ENCODE measurements at places on chromosomes 16 and 17. TPM values are rescaled to one million over a fixed set of nuclear protein-coding genes. Genes with fewer than 3 reads are reported as not detected.

The EVPLL gene
- total RNA-seq = 0.23 TPM

The CDRT4 gene
- 5.7 TPM for total RNA-seq

GRCh38 chr17:15261258-15261801 lies 3.8 kb downstream of the PMP22 start:
- DNase-seq = peak; percentile 54

The KRT20 gene
- total RNA-seq = 553 TPM

GRCh38 chr17:49497148-49498028 lies 2.3 kb downstream of the NGFR start:
- DNase-seq = no peak

DNA sequence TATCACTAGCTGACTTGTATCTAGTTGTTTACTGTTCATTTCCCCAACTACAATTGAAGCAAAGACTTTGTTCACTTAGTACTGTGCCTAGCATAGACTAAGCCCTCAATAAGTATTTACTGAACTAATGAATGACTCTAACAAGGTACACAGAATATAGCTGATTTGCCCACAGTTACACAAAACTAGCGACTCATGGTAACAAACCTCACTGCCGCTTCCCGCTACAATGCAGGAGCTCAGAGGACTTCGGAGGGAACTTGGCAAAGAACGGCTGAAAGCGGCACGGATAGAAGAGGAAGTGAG lies 524 bp downstream of the EFTUD2 start:
- no peak for DNase-seq

- DNase-seq = no peak
Observed at GRCh38 chr16:12201216-12201615, 224.7 kb downstream of the SNX29 start.

DNA sequence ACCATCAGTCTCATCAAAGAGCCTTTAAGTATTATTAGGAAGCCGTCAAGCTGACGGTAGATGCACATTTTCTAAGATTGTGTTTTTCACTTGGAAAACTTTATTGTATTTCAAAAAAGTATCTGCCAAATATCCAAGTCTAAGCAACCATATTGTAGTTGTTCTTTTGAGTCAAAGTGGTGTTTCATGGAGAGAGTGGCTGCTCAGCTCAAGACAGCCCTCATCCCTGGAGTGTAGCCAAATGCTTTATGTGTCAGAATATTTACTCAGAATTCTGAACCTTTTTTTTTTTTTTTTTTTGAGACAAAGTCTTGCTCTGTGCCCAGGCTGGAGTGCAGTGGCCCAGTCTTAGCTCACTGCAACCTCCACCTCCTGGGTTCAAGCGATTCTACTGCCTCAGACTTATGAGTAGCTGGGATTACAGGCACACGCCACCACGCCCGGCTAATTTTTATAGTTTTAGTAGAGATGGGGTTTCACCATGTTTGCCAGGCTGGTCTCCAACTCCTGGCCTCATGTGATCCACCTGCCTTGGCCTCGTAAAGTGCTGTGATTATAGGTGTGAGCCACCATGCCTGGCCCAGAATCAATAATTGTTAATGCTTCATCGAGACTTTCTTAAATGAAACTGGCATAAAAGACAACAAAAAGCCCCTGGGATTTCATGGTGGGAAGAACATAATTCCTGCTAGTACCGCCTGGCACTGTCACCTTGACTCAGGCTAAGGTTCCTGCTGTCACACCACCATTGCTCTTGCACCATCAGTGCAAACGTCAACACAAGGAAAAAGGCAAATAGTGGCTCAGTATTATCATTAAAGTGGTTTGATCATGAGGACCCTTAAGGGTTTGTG lies 45.5 kb downstream of the PRKCA start:
- peak; percentile 55 for DNase-seq

- DNase-seq = no peak
Observed at GRCh38 chr17:69166957-69167356, 25.3 kb upstream of the ABCA6 start.

GRCh38 chr17:7413346-7413985 lies 5.8 kb downstream of the NLGN2 start:
- no peak for DNase-seq

DNA sequence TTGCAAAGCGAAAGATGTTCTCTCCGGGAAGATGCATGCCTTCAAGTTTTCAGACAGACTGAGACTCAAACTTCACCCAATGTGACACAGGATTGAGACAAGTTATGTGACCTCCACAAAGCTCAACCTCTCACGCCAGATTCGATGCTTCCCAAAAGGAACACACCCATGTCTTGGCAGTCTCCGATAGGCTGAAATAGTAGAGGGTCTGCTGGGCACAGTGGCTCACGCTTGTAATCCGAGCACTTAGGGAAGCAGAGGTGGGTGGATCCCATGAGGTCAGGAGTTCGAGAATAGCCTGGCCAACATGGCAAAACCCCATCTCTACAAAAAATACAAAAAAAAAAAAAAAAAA lies 22.1 kb downstream of the ZFHX3 start:
- no peak for DNase-seq

The KRTAP2-1 gene
- not detected for total RNA-seq

The PRR15L gene
- total RNA-seq = 243 TPM

The HS3ST3A1 gene
- total RNA-seq = not detected

The KRTAP9-8 gene
- not detected for total RNA-seq

DNA sequence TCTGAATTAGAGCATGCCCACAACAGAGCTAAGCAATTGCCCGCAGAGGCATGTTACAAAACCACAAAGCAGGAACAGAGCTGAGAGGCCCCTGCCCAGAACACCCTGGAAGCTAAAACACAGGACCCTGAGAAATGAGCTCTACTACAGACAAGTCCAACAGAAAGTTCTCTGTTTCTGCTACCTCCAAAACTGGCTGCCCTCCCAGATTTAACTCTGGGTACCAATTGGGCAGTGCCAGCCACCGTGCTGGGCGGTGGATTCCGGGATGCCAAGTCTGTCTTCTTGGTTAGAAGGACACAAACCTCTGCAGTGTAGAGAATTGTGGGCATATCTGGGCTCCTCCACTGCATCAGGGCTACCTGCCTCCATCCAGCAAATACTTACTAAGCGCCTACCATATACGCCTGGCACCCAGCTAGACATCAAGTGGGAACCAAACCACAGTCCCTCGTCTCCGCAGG lies 1.0 kb downstream of the CMTM4 start:
- DNase-seq = no peak

The SP6 gene
- 11.6 TPM for total RNA-seq

GRCh38 chr17:73121506-73121905 lies 29.0 kb upstream of the SLC39A11 start:
- no peak for DNase-seq

The PPY gene
- total RNA-seq = 1.5 TPM

- peak; percentile 79 for DNase-seq
Observed at GRCh38 chr17:79741751-79742588, 11.2 kb downstream of the ENPP7 start.

The PPP1R1B gene
- 356 TPM for total RNA-seq

GRCh38 chr17:72852277-72852938 lies 240.1 kb downstream of the SLC39A11 start:
- no peak for DNase-seq

DNA sequence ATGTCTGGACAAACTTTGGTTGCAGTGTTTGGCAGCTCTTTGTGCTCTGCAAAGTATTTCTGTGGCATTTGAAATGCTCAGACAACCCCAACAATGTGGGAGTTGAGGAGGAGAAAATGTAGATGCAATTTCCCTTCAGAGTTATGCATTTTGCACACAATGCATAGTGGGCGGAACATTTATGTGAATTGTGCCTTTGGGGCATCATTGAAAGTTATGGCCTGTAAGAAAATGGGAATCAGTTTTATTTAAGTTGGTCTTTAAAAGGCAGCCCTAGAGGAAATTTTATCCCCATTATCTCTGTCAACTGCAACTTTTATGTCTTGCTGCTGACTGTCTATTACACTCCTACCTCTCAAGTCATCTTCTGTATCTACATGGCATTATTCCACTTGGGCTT lies 176.2 kb downstream of the MAP2K6 start:
- no peak for DNase-seq

The GPR142 gene
- total RNA-seq = 0.17 TPM

GRCh38 chr17:21044971-21045370 lies 2.2 kb upstream of the USP22 start:
- no peak for DNase-seq

DNA sequence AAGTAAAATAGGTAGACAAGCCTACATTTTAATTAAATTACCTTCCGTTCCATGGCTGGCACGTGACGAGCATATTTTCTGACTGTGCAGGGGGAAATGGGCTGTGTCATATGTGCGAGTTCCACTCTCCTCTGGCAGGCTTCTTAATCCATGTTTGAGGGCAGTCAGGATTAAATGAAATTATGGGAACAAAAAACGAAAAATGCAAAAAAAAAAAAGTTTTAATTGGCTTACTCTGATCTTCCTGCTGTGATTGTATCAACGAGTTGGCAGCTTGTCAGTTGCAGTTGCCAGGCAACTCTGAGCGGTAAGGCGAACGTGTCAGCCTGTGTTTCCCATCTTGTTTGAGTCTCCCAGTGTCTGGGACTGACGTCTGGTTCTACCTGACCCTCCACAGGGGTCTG lies 302.9 kb upstream of the XYLT1 start:
- DNase-seq = no peak

- DNase-seq = peak; percentile 61
Observed at GRCh38 chr17:17778308-17779014, 58.3 kb downstream of the SREBF1 start.

DNA sequence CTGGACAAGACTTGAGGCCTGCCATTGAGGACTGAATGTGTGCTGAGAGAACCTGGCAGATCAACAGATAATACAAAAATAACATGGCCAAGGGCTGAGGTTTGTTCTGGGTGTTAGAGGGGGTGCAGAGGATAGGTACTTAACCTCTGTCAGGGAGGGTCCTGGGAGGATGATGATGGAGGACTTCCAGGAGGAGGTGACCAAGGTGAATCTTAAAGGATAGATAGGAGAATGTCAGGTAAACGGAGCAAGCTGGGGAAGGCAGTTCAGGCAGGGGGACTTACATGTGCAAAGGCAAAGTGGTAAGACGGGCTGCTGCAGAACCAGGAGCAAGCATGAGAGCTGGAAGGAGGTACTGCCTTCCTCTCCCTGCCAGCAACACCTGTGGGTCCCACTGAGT lies 119.8 kb upstream of the PLCG2 start:
- DNase-seq = no peak

The KRT14 gene
- not detected for total RNA-seq

GRCh38 chr17:83103200-83103942 lies 24.0 kb downstream of the METRNL start:
- peak; percentile 78 for DNase-seq

DNA sequence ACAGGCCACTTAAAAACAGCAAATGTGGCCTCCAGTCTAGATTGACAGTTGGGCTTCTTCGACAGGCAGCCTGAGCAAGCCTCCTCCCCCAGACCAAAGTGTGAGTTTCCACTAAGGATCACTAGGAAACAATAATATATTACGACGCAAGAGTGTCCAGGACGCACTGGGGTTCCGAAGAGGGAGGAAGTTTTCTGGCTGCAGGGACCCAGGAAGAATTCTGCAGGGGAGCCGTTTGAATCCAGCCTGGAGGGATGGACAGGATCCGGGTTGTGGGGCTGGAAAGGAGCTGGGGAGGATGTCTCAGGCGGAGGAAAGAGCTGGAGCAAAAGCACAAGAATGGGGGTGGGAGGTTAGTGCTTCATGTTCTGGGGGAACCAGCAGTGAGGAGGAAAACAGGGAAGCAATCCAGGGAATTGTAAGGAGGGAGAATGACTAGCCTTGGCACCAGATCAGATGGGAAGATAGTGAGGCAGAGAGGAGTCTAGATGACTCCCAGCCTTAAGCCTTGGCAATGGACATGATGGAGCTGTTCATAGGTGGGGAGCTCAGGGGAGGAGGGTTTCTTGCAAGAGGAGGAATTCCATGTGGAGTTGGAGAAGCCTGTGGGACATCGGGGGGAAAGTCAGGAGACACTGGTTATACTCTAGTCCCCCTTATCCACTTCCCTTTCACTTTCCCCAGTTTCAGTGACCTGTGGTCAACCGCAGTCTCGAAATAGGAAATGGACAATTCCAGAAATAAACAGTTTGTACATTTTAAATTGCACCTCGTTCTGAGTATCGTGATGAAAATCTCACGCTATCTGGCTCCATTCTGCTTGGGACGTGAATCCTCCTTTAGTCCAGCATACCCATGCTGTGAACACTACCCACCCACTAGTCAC lies 26.6 kb downstream of the NGFR start:
- no peak for DNase-seq

The KRTAP9-2 gene
- total RNA-seq = not detected

DNA sequence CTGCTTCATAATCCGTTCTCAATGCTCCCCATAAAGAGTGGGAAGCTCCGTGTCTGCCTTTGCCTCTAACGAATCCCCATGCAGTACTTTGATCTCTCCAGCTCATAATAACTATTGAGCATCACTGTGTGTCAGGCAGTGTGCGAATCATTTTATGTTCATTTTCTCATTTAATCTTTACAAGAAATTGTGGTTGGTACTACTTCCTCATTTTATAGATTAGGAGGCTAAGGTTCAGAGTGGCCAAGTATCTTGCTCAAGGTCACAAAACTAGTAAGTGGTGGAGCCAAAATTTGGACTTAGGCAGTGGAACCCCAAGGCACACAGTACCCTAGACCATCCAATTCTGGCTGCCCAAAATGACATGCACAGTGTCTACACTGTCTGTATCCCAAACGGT lies 44.8 kb downstream of the ABCC12 start:
- DNase-seq = no peak

DNA sequence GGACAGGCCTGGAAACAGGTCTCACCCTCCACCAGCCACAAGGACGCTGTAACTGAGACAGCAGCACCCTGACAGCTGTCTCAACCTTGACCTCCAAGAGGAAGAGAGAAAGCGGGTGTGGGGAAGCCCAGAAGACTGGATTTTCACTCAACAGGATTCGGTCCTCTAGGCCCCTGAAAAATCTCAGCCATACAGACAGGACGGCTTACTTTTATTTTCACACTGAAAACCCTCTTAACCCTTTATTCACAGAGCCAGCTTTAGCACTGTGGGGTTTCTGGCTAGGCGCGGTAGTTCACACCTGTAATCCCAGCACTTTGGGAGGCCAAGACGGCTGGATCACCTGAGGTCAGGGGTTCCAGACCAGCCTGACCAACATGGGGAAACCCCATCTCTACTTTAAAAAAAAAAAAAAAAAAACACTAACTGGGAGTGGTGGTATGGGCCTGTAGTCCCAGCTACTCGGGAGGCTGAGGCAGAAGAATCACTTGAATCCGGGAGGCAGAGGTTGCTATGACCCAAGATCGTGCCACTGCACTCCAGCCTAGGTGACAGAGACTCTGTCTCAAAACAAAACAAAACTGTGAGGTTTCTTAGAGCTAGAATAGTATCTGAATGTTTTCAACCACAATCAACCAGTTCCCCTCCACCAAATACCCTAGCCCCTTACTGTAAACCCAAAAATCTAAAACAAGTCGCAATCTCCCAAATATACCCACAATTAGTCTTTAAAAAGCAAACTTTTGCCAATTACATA lies 5.3 kb downstream of the ANKRD11 start:
- DNase-seq = no peak

DNA sequence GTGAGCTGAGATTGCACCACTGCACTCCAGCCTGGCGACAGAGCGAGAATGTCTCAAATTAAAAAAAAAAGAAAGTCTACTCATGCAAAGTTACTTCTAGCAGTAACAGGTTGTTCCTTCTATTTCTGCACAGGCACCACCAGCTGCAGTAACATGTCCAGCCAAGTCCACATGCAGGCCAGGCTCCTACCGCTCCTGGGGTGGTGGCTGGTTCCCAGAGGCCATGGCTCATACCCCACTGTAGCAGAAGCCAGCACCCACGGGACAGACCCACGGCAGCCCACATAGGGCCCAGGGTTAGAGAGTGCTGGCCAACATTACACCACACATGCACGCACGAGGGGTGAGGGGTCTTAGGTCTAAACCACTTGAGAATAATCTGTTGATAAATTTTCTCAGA lies 26.7 kb upstream of the TRAP1 start:
- no peak for DNase-seq
